ENCODE measurements at places on chromosomes 4 and X.
A peak's percentile ranks its signal among the peaks of the same experiment; 100 is the strongest.

GRCh38 chrX:39936886-39937770 is 160.6 kb downstream of the BCOR start:
- DNase-seq = no peak

DNA sequence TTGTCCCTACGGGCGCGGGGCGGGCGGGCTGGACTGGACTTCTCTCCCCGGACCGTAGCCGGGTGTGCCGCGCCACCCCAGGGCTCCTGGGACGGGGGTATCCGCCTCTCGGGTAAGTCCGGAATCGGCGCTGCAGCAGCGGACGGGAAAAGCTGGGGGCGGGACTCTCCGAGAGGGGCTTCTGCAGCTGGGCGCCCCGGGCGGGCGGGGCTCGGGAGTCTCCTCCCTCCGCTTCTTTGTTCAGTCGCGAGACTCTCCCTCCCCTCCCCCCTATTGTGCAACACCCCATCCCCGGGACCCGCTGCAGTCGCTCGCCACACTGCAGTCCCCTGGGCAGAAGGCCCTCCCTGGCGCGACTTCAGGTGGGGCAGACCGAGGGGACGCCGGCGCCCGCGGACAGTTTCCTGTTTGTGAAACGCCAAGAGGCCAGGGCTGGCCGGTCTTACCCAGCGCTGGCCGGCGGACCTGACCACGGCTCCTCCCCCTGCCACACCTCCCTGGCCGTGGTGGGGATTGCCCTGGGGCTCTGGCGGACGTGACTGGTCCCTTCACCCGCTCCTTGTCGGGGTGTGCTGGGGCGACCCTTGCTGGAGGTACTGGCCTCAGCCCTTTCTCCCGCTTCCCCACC is 966 bp downstream of the CCNG2 start:
- peak; percentile 91 for DNase-seq

DNA sequence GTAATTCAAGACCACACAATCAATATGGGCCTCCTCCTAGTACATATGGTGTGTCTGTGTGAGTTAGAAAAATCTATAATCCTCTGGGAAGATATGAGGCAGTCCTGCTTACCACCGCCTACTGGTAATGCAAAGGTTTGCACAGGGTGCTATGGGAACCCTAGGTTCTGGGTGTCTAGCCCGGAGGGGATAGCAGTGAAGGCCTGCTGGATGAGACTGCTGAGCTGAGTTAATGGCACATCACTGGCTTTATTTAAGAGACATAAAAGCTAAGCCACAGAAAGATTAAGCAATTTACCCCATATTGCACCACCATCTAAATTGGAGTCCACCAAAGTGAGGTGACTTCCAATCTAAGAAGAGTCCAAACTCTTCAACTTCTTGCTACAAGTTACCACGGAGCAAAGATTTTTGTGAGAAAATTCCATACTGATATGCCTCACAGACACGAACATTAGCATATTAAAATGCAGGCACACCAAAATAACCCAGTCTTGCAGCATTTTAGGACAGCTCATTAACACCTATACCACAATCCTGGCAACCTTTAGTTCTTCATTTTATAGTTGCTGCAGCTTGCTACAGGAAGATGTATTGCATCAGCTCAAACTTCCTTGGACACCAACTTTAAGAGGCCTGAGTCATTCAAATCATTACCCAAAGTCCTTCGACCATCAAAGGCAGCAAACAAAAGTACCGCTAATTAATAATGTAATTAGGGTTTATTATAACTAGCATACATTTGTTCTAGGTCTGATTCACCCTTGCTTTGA is 13.7 kb downstream of the DGKK start:
- DNase-seq = peak; percentile 19

GRCh38 chr4:119299260-119299671 is 22.7 kb downstream of the FABP2 start:
- no peak for DNase-seq

DNA sequence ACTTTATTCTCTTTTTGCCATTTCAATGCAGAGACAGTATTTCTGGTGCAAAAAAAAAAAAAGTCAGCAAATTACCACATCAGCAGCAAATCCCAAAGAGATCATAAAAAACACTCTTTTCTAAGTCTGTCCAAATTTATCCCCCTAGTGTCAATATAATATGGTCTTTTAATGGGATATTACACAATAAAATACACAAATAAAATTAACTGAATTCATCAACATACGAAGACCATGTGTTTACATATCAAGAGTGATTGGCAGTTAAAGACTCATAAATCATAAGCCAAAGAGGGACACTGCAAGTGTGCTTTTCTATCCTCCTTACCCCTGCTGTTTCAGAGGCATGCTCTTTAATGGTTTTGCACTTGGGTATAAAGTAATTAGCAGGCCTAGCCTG is 340.2 kb upstream of the DKK2 start:
- DNase-seq = no peak

DNA sequence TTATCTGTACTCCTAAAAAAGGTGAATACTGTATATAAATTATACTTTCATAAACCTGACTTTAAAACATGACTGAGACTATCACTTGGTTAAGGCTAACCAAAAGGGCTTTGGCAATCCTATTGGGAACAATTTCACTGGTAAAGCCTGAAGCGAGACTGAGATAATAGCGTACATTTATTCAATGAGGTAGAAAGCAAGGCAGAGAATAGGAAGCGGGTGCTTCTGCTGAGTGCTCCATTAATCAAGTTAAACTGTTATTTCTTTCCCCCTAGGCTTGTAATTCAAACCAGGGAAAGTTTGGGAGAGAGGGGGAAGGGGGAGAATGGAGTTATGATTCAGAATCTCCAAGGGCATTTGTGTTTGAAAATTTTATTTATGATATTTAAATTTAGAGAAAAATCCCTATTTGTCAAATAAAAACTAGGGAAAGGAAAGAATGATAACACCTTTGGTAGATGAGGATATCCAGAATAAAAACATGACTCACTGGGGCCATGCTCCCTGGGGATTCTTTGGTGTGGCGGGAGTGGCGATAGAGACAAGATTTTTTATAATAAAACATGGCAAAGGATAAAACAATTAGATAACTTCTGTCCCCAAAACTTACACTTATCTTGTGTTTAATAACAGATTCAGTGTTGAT is 34.6 kb upstream of the SORBS2 start:
- no peak for DNase-seq

DNA sequence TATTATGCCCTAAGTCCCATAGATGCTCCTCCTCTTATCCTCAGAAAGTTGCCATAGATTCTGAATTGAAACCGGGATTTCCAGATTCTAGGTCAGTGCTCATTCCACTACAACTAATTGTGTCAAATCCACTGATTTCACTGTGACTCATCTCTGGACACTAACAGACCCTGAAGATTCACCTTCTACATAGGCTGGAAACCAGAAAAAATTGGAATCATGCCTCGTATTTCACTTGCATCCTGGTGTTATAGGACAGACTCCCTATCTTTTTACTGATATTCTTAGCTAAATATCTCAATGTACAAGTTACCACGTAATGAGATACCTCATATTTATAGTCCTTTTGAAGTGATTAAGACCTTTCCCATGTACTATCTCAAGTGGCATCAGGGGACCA is 36.7 kb downstream of the CLNK start:
- DNase-seq = no peak

- DNase-seq = peak; percentile 71
Measured at GRCh38 chrX:103687696-103688201, 1.2 kb upstream of the MORF4L2 start.

DNA sequence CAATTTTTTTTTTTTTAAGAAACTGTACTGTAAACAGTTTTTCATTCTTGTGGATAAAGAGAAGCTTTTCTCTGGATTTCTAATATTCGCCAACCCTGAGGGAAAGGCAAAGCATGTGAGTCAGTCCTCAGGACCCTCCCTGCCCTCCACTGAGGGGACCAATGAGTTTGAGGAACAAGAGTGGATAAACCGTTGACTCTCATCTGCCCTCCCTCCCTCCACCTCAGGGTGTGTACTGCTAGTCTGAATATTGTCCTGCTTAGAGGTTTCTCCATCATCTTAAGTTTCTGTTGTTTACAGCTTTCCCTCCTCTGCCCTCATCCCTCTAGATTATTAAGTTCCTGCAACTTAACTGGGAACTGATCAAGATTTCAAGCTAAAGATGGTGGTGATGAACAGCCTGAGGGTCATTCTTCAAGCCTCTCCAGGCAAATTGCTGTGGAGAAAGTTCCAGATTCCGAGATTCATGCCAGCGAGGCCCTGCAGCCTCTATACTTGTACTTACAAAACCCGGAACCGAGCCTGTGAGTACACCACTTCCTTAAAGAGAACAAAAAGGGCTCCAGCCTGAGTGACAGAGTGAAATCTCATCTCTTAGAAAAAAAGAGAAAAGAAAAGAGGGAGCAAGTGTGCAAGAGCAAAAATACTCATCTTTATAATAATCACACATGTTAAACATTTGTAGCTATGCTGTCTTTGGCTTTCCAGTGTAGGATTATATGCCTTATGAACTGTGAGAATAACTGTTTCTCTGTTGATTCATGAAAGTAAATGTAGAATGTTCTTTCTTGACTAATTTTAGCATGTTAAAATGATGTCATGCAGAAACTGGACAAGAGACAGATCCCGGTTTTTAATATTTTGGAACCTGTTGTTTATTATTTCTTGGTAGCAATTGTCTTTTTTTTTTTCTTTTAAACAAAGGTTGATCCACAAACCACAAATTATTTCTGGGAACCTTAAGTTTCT is 11.9 kb downstream of the CA5B start:
- peak; percentile 31 for DNase-seq

GRCh38 chr4:164221631-164222030 is 532.3 kb upstream of the SMIM31 start:
- no peak for DNase-seq

- no peak for DNase-seq
Measured at GRCh38 chr4:97404876-97405523, 738.3 kb downstream of the STPG2 start.

- peak; percentile 72 for DNase-seq
Measured at GRCh38 chrX:10014462-10015354, 47.5 kb downstream of the CLDN34 start.

All from Kasumi-1 (cell line).